ENCODE measurements at places on chromosomes 11 and 22.

DNA sequence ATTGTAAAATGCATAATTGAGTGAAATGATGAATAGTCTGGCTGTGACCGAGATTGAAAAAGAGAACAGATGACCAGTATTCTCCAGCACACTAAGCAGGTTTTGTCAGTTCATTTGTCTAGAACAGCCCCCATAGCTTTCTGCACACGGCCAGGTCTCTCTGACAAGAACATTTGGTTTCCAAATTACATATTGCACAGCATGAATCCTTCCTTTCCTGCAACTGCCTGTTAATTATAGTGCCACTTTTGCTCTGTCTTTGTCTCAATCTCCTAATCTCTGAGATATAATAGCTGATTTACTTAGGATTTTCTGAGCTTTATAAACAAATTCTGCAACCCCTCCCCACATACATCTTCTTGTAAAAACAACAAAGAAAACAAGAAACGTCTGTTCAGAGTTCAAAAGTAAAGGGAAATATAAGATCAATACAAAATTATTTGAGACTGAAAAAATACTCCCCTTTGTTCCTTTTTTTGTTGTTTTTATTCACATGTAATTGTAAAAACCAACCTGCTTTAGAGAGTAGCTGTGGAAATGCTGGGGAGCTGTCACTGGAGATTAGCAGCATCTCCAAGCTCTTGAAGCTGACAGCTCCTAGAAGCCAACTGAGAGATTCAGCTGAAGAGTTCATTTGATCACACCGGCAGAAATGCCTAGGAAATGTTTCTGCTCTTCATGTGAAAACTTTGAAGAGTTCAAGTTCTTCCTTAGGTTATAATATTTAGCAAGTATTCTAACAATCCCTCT is 998.1 kb downstream of the DLG2 start:
- DNase-seq = no peak

DNA sequence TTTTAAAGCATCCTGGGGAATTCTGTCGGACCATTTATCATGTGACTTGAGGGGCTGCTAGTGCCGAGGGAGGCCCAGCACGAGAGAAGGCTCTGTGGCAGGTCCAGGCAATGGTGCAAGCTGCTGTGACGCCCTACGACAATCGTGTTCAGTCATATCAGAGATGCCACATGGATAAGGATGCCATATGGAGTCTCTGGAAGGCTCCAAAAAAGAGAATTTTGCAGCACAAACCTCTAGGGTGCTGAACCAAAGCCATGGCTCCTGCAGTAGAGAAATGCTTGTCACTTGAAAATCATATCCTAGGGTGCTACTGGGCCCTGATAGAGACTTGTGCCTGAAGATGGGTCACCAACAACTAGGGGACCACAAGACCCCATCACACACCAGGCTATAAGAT is 6.7 kb upstream of the CD6 start:
- no peak for DNase-seq

DNA sequence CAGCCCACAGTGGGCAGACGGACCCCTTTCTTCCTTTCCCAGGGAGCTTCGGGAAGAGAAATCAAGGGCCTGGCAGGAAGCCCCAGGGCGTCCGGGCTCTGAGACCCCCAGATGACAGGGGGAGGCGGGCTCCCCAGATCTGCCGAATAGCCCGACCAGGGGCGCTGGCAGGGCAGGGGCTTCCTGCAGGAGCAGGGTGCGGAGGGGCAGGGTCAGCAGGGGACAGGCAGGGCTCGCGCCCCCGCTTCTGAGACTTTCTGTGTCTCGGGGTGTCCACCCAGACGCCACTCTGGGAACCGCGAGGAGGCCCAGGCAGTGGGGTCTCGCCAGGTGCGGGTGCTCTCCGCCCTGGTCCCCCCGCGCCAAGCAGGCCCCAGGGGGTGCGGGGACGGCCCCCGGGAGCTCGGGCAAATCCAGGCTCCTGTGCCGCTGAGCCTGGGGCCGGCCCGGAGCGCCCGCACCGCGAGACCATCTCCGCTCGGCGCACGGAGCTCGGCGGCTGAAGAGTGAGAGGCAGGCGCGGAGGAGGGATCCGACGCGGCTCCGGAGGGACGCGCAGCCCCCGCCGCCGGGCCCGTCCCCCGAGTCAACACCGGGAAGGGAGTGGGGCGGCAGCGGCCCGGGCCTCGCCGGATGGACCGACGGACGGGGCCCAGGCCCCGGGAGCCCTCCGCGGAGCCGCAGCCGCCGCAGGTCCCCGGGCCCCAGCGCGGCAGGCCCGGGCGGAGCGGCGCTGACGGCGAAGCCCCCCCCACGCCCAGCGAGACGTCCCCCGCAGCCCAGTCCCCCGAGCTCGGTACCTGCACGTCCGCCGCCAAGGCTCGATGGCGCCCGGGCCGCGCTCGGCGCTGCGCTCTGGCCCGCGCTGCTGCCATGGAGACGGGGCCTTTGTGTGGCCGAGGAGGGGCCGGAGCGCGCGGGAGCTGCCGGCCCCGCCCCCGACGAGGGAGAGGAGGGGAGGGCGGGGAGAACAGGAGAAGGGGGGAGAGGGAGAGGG is at the start of gene PLXNB2:
TSS of gene PLXNB2 (minus strand) at position 894 of the 997 bp plus-strand sequence. CDS start 17,062 bp downstream, outside the sequence.
- DNase-seq = peak; percentile 69

DNA sequence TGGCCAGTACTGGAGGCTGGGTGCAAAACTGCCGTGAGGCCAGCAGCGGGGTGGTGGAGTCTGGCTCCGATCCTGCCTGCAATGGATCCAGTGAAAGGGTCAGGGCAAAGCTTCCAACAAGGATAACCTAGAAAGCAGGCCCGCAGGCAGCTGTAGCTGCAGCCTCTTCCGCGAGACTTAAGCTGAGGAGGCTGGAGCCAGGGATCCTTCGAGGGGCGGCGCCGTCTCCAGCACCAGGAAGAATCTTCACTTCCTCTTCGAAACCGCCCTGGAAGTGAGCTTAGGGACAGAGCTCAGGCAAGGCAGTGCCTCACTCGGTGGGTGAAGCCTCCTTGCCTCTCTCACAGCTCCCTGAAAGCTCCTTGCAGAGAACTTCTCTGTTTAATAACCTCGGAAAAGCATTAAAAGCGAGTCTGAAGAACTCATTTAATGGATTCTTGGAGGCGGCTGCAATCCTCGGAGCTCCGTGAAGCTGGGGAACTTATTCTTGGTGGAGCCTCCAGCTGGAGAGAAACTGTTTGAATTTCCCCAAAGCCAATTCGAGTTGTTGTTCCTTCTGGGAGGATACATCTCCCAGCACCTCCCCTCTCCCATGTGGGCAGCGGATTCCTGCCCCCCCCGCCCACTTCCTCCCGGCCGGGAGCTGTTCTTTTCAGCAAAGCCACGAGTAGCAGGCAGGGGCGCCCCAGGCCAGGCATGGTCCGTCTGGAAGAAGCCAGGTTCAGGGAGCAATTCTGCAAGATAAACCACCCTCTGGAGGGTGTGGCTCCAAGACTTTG is 169.9 kb downstream of the CTTN start:
- no peak for DNase-seq

DNA sequence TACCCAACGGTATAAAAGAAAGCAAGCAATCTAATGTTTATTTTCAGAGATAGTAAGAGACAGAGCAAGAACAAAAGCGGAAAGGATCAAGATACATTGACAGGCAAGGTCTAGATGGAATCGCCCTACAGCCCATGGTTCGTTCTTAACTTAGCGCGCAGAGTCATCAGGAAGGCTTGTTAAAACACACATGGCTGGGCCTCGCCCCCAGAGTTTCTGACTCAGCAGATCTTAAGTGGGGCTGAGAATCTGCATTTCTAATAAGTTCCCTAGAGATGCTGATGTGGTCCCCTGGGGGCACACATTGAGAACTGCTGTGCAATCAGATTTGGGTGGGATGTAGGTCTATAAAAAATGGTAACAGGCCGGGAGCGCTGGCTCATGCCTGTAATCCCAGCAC is 35.8 kb upstream of the CHRM4 start:
- DNase-seq = no peak

DNA sequence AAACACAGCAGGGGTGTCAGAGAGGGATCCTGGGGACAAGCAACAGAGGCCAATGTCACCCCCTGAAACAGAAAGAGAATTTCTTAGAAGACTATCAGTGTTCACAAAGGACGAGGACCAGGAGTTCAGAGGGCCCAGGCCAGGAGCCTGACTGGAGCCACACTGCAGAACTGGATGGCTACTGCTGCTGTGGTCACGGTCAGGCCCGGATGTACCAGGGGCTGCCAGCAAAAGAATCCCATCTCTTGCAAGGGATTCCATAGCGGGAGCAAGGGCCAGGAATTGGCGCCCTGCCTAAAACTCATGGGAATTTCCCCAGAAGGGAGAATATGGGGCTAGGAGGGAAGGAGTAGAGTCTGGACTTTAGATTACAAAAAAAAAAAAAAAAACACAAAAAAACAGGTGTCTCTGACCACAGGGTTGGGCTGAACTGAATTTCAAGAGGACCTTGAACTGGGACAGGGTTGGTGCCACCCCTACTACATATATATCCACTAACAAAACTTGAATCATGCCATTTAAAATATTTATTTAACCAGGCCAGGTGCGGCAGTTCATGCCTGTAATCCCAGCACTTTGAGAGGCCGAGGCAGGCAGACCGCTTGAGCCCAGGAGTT is 15.7 kb upstream of the KCTD14 start:
- DNase-seq = no peak

GRCh38 chr11:79265756-79266322 is 175.0 kb downstream of the TENM4 start:
- DNase-seq = no peak

DNA sequence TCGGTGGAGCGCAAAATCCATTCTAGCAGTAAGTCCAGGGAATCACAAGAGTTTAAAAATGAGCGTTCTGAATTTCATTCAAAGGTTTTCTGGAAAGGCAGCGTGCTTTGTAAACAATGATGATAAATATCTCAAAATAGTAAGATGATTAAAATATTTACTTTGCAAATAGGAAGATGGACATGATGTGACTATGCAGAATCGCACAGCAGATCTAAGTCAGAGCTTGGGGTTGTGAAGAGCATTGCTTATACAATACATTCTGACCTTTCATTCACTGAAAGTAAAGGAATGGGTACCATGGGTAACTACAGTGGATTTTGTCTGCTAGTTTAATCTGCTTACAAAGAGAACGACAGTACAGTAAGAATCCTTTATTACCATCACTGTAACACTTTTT is 77.5 kb downstream of the PPP6R3 start:
- DNase-seq = no peak

- DNase-seq = no peak
Measured at GRCh38 chr11:13328286-13328685, 50.7 kb downstream of the BMAL1 start.

- no peak for DNase-seq
Measured at GRCh38 chr11:2828585-2829330, 56.8 kb downstream of the CDKN1C start.

GRCh38 chr11:1763336-1763795 is 361 bp downstream of the CTSD start:
- no peak for DNase-seq

All from CD4-positive, alpha-beta T cell treated with Interleukin-15 for 1 hour (primary cell).